ENCODE measurements at places on chromosomes 12 and 14.

- DNase-seq = peak; percentile 82
These were observed 59.8 kb downstream of the SUDS3 start for GRCh38 chr12:118436002-118436730.

DNA sequence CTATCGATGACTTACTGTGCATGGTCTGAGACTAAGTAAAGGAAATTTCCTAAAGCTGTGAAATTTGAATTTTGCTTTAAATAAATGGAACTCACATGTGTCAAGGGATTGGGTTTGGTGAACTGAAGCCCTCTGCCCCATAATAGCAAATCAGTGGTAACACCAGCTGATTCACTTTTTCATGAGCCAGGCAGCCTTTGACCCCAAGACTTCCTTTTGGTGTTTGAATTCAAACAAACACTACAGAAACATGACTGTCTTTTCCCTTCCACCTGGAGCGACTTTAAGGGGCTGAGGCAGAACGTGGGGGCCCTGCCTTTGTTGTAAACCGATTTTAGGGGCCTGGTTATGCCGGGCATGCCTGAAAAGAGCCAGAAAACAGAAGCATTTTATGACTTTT, 28.8 kb downstream of the KCTD10 start:
- DNase-seq = no peak

- DNase-seq = no peak
These were observed 45.8 kb downstream of the ATL1 start for GRCh38 chr14:50605766-50606165.

DNA sequence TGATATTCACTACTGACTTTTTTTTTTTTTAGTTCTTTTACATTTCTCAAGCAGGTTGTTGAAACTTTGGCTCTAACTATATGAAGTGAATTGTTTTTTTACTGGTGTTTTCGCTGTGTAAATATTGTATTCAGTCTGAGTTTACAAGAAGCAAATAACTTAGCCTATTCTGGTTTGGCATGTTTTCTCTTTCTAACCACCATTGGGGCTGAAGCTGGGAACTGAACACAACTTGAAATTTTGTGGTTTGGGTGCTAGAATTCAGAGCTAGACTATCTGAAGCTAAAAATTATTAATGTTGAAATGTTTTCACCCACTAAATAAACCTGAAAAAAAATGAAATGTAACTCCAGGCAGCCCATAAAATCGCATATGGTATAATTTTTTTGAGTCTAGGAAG, 37.2 kb downstream of the RAD51B start:
- no peak for DNase-seq

DNA sequence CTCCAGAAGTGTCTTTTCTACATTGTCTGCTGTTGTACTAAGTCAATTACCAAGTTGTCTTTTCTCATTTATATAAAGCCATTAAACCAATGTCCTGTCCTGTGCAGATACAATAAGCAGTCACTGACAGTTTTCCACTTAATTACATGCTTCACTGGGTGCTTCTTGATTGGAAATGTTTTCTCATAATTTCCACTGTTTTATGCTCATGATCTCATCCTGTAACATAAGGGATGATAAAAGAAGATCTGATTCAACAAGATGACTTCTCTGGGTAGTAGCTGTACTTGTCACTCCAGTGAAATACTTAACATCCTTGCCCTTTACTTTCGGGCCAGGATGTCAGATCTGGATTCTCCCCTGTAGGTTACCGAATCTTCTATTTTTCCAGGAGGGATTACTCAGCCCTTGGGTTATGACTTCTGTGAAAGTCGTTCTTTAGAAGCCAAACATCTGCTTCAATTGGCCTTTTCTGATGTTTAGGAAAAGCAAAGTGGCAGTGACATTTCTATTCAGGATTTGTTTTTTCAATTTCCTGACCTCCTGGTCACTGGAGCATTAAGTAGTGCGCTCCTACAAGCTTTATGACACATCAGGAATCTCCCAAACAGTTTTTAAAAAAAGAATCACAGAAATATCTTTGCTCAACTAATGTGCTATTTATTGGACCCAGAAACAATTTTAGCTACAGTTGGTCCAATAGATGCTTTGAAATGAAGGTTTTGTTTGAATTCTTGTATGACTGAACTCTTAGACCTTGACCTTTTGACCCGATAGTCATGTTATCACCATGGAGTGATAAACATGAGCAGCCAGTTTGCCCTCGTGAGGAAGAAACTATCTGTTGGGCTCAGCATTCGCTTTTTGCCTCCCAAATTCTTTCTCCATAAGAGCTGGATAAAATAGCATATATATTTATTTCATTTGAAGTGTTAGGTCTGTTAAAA, 234.5 kb upstream of the SSTR1 start:
- no peak for DNase-seq

GRCh38 chr12:29552324-29552927, 54.9 kb upstream of the OVCH1 start:
- peak; percentile 93 for DNase-seq

DNA sequence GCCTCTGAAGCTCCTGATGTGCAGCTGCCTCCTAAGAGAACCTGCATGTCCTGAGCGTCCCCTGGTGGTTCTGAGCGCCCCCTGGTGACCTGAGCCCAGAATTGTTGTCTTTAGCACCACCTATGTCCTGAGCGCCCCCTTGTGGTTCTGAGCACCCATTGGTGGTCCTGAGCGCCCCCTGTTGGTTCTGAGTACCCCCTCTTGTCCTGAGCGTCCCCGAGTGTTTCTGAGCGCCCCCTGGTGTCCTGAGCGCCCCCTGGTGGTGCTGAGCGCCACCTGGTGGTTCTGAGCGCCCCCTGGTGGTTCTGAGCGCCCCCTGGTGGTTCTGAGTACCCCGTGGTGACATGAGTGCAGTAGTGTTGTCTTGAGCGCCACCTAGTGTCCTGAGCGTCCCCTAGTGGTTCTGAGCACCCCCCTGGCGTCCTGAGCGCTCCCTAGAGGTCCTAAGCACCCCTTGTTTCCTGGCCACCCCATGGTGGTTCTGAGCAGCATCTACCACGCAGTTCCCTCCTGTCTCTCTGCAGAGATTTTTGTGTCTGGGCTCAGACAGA, 782.5 kb downstream of the TMEM121 start:
- peak; percentile 75 for DNase-seq

DNA sequence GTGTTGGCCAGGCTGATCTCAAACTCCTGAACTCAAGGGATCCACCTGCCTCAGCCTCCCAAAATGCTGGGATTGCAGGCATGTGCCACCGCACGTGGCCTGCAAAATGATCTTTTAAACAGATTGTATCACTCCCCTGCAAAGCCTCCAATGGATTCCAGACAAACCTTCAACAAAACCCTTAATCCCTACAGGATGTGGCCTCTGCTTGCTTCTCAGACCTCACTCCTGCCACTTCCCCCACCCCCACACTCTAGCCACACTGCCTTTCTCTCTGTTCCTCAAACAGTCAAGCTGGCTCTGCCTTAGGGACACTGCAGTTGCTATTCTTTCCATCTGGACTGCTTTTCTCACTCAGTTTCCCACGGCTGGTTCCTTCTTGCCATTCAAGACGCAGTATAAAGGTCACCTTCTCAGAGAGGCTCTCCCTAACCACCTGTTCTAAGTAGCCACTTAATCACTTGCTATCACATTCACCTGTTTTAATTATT, 47.3 kb upstream of the TMED10 start:
- DNase-seq = peak; percentile 85

- no peak for DNase-seq
These were observed 48.3 kb downstream of the STXBP6 start for GRCh38 chr14:25001601-25002000.

GRCh38 chr12:12333407-12334366, 16.4 kb downstream of the MANSC1 start:
- no peak for DNase-seq

- peak; percentile 49 for DNase-seq
These were observed 4.2 kb downstream of the PPTC7 start for GRCh38 chr12:110578694-110579534.

- peak; percentile 66 for DNase-seq
These were observed 12.9 kb downstream of the PCBP2 start for GRCh38 chr12:53464685-53465418.

DNA sequence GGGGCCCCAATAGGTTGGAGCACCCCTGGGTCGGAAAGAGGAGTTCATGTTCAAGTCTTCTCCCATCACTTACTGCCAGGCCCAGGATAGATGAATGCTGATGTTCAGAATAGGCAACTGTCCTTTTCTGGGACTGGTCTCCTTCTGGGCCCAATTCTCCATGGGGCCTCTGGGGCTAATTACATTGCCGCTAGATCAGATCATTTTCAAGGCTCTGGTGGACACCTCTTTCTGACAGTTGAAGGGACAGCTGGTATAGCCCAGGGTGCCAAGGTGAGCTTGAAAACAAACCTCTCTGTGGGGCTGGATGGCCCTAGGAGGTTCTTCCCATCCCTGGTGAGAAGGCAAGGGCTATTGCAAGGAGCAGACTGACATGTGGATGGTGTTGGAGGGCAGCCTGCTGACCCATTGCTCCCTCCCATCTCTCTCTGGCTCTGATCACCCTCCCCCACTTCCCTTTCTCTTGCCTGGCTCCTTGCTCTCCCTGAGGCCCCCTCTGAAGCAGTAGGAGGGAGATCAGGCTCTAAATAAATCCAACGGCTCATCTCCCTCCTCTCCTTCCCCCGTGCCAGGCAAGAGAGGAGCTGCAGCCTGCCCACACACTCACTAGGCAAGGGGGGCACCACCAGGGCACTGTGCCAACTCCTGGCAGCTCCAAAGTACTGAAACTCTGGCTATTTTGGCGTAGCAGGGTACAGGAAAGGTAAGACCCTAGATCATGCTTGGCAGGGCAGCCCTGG, 1.9 kb downstream of the CACNB3 start:
- DNase-seq = no peak

GRCh38 chr12:99847936-99848335, 136.8 kb downstream of the ANKS1B start:
- no peak for DNase-seq

DNA sequence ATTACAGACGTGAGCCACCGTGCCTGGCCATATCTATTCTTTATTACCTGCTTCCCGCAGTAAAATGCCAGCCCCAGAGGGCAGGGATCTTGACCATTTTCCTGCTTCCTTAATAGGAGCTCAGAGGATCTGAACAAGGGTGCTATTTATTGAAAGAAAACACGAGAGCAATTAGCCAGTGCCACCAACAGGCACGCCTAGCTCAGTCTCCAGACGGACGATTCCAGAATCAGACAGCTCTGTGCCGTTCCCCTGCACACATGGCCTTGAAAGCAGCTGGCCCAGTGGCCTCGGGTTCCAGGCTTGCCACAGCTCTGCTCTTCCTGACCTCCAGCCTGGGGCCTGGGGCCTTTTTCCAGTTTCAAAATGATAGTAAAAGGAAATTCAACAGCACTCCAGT, 135.2 kb upstream of the RFLNA start:
- DNase-seq = no peak

DNA sequence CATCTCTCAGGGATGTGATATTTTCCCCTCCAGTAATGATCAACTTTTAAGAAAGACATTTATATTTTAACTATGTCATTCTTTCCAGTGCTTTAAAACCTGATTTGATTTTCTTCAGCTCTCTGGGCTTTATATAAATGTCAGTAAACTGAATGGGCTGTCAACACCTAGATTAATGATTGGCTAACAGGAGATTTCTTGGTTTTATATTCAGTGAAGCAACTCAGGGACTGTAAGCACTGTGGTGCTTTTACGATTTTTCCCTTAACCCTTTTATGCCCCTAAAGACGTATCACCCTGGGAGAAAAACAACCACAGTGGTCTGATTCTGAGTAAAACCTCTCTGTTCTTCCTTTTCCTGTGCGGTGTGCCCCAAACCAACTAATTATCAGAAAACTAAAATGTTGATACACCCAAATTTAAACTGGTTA, 38.0 kb downstream of the PTGER2 start:
- DNase-seq = no peak

DNA sequence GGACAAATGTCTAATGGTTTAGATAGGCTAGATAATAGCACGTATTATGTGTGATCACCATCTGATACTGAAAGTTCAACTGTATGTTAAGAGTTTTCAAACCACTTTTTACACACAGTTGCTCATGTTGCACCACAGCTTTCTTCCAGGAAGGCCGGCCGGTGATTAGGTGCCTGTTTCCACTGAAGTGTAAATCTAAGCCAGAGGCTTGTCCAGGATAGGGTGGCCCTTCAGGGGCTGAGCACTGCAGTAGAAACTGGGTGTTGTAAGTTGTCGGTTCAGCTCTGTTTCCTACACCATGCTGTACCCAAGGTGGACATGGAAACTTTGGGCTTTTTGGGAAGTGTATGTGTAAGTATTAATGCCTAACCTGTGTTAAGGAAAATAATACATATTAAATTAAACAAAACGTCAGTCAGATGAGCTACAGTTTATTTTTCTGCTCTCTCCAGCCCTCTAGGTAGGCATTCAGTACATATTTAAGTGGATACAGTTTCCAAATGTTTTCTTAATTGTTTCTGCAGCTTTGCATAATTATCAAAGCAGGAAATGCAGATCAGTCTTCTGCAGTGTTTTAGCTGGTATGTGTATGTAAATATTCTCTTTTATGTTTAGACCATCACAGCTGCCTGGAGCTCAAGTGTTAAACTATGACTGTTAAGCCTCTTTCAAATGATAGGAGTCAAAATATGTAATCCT, 30.9 kb downstream of the TDP1 start:
- DNase-seq = peak; percentile 51

GRCh38 chr14:99326041-99326710, 54.2 kb upstream of the BCL11B start:
- no peak for DNase-seq

DNA sequence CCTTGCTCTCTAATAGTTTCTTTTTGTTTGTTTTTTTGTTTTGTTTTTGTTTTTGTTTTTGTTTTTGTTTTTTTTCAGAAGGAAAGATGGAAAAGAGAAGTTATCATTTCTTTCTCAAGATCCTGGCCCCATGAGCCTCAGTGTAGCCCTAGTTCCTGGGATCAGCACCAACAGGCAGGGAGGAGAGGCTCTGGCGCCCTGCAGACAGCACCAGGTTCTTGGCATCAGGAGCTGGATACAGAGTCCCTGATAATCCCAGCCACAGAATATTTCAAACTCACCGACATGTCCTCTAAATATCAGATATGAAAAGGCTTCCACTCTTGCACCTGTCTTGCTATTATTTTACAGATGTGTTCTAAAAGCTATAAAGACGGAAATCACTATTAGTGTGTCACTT, 52.7 kb downstream of the FOXN3 start:
- no peak for DNase-seq

- no peak for DNase-seq
These were observed 83.2 kb downstream of the DAD1 start for GRCh38 chr14:22505697-22506377.

DNA sequence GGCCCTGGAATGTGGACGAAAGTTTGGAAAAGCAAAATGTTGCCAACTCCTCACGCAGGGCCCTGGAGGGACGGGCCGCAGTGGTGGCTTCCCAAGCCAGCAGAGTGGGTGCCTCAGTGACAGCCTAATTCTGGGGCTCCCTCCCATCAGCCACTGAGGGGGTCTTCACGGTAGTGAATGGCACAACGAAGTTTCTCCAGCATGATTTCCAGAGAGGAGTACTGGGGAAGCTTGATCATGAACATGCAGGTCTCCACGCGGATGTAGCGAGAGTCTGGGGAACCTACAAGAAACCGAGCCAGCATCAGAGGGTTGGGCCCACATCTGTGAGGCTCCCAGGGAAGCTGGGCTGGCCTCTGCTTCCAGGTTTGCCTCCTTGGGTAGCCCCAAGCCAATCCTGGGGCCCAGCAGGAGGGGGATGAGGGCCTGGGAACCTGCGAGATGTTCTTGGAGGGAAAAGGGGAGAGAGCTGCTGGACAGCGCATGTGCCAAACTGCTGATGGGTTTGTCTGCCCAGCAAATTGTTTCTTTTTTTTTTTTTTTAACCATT, 37.0 kb downstream of the TRAFD1 start:
- DNase-seq = peak; percentile 47
